ENCODE measurements at places on chromosomes 6 and 20. TPM values are rescaled to one million over a fixed set of nuclear protein-coding genes. Genes with fewer than 3 reads are reported as not detected.

The TSHZ2 gene
- 0.49 TPM for total RNA-seq

The BPIFB1 gene
- total RNA-seq: not detected

The RIPK1 gene
- 19.4 TPM for total RNA-seq

The BCAS4 gene
- total RNA-seq: 6.3 TPM

The LINC00237 gene
- 0.31 TPM for total RNA-seq

The UBE2C gene
- total RNA-seq: 198 TPM

The NMBR gene
- not detected for total RNA-seq

The EEF1A2 gene
- total RNA-seq: 37.1 TPM

DNA sequence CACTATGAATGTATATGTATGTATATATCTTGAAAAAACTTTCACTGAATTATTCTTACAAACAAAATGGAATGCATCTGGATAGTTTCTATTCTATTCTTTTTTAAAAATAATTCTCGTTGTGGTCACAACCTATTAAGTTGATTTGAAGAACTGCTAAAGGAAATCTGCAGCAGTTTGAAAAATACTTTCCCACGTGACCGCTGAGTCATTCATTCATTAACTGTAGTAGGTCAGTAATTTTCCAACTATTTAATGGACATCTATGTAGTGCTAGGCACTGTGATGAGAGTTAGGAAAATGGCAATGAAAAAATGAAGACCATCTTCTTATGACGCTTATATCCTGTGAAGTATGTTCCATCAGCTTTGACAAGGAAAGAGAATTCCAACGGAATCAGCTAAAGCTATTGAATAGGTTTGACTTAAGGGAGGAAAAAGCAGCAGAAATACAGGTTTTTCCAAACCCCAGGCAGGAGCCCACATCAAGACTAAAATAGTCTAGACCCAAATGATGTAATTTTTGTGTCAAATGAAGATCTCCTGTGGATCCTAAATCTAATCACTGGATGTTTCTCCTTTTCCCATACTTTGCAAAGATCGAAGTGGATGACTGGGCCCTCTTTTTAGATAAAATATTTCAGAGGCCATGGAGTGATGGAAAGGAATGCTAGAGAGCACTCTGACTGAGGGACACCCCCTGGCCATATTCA is 4.1 kb upstream of the EFHC1 start:
- DNase-seq: no peak
- H3K27ac ChIP-seq: no peak overlapping the region
- H3K27me3 ChIP-seq: no peaks in the 10 kb centered on the region
- no peaks in the 10 kb centered on the region for H3K36me3 ChIP-seq

- H3K4me1 ChIP-seq: peaks cover 7% of the 10 kb centered on the region
- DNase-seq: no peak
- no peaks in the 10 kb centered on the region for H3K36me3 ChIP-seq
Observed at GRCh38 chr20:58330249-58330648, 20.7 kb downstream of the RAB22A start.

DNA sequence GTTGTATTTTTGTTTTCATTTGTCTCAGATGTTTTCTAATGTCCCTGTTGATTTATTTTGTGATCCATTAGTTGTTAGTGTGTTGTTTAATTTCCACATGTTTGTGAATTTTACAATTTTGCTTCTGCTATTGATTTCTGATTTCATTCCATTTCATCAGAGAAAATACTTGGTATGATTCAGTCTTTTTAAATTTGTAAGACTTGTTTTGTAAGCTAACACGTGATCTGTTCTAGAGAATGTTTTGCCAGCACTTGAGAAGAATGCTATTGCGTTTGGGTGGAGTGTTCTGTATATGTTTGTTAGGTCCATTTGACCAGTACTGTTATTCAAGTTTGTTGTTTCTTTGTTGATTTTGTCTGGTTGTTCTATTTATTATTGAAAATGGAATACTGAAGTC is 53.9 kb downstream of the KIZ start:
- peaks cover 4% of the 10 kb centered on the region for H3K36me3 ChIP-seq
- no peak for DNase-seq
- H3K4me1 ChIP-seq: peaks cover 29% of the 10 kb centered on the region
- no peaks in the 10 kb centered on the region for H3K27me3 ChIP-seq

DNA sequence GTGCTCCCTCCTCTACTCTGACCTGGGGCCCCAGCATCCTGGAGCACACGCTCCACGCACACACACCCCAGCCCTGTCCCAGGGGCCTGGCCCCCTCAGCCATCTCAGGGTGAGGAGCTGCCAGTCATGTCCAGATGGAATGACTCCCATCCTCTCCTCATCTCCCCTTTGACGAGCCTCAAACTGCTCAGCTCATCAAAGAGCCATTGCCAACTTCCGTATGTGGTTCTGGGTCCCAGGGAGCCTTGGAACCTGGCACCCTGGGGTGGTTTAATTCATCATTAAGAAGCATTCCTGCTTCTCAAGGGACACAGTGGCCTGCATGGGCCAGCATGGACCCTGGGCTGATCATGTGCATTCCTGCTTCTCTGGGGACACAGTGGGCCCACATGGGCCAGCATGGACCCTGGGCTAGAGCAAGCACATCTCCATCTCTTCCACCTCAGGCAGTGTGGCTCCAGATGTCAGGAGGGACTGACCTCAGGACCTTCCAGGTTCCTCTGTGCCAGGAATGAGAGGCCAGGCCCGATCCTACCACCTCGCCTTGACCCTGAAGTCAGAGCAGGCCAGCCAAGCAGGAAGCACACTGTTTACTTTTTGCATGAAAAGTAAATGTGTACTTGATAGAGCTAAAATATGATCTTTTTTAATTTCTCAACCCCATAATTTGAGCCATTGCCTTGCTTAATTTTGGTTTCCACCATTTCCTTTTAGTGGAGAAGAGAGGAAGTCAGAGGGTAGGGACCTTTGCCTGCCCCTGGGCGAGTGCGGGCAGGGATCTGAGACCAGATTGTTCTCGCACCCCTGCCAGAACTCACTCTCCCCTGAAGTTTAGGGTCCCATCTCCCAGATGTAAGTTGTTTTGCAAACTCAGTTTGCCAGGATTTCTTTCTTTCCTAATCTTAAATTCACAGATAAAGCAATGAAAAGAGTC is 26.1 kb downstream of the SPATA2 start:
- no peak overlapping the region for H3K27ac ChIP-seq
- no peaks in the 10 kb centered on the region for H3K36me3 ChIP-seq
- H3K4me3 ChIP-seq: no peak overlapping the region

- H3K27ac ChIP-seq: 0 out of 2 replicates have a peak overlapping the region, but pooled peaks have one; percentile 14
- peaks cover 16% of the 10 kb centered on the region for H3K4me1 ChIP-seq
- no peaks in the 10 kb centered on the region for H3K27me3 ChIP-seq
- DNase-seq: no peak
Observed at GRCh38 chr6:154786144-154786868, 53.1 kb downstream of the SCAF8 start.

DNA sequence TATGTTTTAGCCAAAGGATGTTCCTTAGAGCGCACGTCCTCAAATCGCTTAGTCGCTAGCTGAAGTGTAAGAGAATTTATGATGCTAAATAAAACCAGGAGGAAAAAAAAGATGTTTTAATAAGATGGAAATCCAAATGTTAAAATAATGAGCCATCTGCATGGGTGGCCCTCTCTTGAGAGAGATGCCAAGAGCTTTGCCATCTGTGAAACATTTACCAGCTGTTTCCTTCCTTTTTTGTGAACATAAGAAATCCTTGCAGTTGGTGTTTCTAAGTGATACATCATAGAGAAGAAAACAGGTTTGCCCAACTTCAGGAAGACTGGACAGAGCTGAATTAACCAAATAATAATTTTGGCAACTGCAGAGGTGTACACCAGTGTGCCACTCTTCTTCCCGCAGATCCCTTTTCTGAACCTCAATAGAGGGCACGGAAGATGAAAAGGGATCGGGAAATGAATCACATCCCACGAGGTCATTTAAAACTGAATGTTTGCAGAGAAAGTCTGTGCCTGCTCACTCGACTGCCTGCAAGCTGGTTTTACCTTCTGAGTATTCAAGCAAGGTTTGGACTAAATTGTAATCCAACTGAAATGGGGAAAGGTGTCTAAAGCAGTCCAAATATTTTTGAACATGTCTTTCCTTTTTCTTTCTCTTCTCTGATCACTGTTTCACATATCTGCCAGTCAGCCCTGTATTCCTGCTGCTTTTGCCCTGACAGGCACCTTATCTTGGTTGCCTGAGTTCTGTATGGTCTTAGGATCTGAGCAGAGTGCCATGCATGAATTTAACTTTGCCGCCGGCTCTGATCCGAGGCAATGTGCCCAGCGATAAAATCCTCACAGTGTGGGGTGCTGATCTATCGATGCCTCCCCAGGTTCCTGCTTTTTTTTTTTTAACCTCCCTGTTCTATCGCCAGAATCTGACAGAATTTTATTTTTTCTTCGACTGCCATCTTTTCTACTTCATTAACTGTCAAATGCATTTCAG is 35.5 kb upstream of the TSHZ2 start:
- H3K27me3 ChIP-seq: no peaks in the 10 kb centered on the region
- no peak for DNase-seq
- H3K36me3 ChIP-seq: no peaks in the 10 kb centered on the region
- no peak overlapping the region for H3K4me3 ChIP-seq

All from GM23338 (cell line).